ENCODE measurements at places on chromosomes 7 and 10.

DNA sequence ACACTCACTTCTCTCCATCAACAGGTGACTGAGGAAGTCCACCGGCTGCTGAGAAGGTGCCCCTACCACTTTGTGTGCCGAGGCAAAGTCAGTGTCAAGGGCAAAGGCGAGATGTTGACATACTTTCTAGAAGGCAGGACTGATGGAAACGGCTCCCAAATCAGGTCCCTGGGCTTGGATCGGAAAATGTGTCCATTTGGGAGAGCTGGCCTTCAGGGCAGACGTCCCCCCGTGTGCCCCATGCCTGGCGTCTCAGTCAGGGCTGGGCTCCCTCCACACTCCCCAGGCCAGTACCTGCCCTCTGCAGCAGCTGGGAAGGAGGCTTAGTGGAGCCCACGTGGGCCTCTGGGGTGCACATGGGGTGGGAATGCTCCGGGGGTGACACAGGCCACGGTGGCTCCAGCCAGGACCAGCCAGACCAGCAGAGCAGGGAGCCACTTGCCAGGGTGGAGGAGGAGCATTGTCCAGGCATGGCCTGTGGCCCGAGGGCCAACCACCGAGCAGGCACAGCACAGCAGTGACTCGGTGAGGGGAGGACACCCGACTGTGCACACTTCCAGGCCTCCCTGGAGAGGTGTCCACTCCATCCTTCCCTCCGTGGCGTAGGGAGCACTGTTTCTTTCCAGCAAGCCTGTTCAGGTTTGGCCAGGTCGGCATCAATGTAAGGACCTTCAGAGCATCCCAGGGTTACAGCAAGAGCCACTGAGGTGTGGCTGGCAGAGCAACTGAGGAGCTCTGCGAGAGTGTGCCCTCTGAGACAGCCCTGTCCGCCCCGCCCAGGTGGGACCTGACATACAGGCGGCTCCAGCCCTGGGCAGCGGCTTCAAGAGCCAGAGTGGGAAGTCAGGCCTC is 139.7 kb downstream of the ADCY1 start:
- no peak for DNase-seq

DNA sequence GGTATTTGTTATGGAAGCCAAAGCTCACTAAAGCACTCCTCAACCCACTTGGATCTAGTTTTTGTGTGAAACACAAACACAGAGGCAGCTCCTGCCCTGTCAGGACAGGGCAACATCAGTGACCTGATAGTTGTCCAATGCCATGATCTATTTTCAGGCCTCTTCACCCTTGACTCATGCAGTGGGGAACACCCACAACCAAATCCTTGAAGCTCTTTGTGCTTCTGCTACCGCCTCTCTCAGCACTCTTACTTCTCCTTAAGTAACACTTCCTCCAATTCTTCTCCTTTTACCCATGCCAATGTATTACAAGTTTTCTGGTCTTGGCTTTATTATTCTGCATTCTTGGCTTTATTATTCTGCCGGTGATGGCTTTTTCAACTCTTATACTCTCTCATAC is 425.3 kb downstream of the INHBA start:
- DNase-seq = no peak

DNA sequence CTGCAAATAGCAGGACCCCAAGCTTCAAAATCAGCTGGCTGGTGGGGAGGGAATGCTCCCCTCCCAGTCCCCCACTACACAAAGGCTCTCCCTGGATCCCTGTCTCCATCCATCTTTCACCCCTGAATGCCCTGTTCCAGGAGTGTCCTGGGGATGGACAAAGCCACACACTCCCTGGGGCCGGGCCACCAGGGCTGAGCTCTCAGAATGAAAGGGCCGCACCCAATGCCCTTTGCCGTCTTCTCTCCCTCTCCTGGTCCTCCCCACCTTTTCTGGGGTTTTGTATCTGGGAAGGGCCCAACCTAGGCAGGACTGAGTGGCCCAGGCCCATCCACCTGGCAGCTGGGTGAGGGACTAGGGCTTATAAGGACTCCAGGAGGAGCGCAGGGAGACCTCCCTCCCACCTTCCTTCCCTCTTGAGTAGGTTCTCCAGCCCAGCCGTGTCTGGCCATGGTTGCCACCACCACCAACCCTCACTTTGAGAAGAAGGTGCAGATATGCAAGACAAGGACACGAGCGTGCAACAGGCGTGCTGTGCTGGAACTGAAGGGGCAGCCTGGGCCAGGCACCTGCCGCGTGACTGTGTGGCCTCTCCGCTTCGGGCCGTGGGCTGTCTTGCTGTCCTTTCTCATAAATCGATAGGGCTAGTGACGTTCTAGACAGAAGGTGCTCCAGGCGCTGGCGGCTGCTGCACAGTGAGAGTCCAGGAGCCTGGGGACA is 157.1 kb downstream of the TCERG1L start:
- DNase-seq = no peak

GRCh38 chr7:82339958-82340357 is 103.6 kb downstream of the CACNA2D1 start:
- DNase-seq = no peak

DNA sequence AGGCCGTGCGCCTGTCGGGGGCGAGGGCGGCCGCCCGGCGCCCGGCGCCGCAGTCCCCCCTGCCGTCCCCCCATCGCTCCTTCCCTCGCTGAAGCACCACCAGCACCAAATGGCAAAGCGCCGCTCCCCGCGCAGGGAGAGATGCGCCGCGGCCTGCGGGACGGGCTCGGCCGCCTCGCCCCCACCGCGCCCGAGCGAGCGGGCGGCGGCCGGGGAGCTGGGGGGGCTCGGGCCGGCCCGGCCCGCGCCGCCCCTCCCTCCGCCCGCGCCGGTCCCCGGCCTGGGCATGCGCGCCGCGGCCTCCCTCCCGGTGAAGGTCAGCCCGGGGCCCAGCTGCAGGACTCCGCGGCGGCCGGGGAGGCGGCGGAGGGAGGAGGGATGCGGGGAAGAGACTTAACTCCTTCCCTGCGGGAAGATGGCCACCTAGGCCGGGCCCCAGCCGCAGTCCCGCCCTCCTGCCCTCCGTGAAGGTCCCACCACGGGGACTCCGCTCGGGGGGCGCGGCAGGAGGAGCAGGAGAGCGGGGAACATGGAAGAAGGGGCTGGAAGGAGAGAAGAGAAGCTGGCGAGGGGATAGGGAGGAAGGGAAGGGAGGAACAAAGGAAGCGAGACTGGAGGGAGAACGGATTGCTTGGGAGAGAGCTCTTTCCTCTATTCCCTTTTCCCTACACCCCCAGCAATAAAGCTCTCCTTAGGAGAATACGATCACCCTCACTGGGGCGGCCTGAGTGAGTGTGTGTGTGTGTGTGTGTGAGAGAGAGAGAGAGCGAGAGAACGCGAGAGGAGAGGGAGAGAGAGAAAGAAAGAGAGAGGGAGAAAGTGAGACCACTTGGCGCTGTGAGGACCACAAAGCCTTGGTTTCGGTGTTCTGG is 3.4 kb upstream of the SMARCD3 start:
- DNase-seq = peak; percentile 53

GRCh38 chr7:24597014-24597413 is 23.8 kb downstream of the PALS2 start:
- DNase-seq = no peak

DNA sequence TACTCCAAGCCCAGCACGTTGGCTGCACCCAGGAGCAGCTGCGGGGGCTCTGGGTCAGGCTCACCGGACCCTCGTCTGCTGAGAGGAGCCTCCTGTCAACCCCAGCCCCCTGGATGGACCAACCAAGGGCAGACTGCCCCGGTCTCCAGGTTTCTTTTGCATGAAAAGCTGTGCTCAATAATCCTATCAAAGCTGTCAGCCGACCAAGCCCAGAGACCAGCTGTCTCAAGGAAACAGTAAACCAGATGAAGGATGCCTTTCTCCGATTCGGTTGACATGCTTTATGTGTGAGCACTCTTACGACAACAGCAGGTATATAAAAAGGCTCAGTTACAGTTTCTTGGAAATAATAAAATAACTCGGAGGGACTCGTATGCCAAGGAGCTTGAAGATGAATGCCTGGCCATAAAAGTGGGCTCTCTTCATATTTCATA is 71.6 kb upstream of the BAIAP2L1 start:
- DNase-seq = no peak

- DNase-seq = no peak
These were observed 5.2 kb downstream of the PEX1 start for GRCh38 chr7:92523110-92523509.

- no peak for DNase-seq
These were observed 4.6 kb upstream of the ANKRD26 start for GRCh38 chr10:27104919-27105318.

DNA sequence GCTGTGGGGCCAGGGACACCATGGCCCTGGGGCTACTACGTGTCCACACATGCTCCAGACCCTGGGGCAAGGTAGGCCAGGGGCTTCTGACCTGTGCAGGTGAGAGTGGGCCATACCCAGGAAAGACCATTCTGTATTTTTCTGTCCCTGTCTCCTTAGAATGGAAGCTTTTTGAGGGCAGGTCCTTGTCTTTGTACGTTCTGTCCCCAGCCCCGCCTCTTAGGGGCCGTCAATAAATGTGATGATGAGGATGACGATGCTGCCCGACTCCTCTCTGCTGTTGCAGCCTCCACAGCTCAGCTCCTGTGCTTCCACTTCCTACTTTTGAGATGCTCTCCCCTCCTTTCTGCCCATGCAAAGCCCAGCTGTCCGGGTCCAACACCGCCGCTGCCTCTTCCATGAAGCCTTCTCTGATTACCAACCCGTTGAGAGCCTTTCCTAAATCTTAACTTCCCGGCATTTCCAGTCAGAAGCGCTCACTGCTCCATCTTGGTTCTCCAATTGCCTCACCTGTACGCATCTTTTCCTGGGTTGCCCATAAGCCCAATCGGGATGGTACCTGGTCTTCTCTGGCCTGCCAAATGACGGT is 4.3 kb downstream of the VPS37D start:
- no peak for DNase-seq

GRCh38 chr10:14839305-14839695 is 1.2 kb downstream of the HSPA14 start:
- DNase-seq = no peak

GRCh38 chr7:85703251-85704010 is 516.6 kb upstream of the SEMA3D start:
- DNase-seq = no peak

DNA sequence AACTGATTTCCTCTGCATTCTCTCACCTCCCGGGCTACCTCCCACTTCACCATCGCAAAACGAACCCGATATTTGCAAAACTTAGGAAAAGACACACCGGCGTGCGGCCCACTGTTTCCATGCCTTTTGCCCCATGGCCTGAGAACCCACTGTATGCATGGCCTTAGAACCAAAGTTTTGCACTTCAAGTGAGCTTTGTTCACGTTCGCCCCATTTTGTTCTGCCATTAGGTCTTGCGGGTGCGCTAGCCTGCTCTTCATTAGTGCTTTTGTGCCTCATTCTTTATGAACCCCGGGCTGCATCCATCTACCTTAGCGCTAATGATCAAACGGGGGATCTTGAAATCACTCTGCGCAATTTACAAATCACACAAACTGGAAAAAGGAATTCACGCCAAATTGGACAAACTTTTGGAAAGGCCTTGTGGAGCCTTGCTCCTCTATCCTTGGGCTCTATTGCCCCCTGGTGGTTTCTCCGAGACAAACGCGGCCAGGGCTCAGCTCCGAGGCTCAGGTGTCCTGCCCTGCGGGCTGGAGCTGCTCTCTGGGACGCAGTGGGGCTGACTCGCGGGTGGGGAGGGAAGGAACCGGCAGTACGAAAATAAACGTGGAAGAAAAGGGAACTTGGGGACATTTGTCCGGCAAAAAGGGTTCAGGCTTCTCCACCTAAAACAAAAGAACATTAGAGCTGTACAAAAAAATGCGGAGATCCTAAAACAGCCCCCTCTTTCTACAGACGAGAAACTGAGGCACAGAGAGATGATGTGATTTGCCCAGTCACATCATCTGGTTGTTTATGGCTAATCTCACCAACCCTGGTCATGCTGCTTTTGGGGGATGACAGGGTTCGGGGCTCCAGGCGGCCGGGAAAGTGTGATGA is 300.4 kb upstream of the NFE2L3 start:
- DNase-seq = peak; percentile 79

GRCh38 chr10:127736222-127736914 is 617 bp upstream of the FOXI2 start:
- no peak for DNase-seq

- DNase-seq = no peak
These were observed 17.4 kb downstream of the FGL2 start for GRCh38 chr7:77182261-77182660.

GRCh38 chr10:123787566-123787965 is 104.0 kb downstream of the CPXM2 start:
- no peak for DNase-seq

- no peak for DNase-seq
These were observed 50.2 kb downstream of the CAMK2B start for GRCh38 chr7:44275146-44275545.

DNA sequence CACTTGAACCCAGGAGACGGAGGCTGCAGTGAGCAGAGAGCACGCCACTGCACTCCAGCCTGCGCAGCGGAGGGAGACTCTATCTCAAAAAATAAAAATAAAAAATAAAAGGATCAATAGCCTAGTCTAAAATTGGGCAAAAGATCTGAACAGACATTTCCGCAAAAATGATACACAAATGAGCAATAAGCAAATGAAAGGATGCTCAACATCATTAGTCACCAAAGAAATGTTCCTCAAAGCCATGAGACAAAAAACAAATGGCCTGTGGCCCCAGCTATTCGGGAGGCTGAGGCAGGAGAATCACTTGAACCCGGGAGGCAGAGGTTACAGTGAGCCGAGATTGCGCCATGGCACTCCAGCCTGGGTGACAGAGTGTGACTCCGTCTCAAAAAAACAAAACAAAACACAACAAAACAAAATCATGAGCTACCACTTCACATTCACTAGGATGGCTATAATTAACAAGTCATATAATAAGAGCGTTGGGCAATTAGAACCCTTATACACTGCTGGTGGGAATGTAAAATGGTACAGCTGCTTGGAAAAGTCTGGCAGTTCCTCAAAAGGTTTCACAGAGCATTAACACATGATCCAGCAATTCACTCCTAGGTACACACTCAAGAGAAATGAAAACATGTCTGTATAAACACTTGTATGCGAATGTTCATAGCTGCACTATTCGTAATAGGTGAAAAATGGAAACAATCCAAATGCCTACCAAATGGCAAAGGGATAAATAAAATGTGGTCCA is 3.1 kb downstream of the DAGLB start:
- DNase-seq = peak; percentile 10

GRCh38 chr10:23314835-23315239 is 29.8 kb downstream of the C10orf67 start:
- peak; percentile 43 for DNase-seq

GRCh38 chr10:71838264-71839211 is 12.5 kb downstream of the PSAP start:
- DNase-seq = no peak

DNA sequence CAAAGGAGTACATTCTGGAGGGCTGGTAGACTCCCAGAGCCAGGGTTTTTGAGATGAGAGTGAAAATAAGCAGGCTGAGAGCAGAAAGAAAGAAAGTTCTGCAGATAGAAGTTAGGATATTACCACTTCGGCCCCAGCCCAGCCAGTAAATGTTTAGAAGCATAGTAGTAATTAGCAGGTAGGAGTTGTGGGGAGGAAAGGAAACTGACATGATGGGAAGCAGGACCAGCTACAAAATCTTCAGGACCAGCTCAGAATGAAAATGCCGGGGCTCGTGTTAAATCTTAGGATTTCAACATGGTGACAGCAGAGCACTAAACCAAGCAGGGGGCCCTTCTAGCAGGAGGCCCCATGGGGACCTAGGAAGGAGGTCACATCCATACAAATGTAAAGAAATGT is 28.7 kb downstream of the PRSS2 start:
- no peak for DNase-seq
